GOT3 (cell line): ENCODE measurements at places on chromosomes 3 and 15.
A peak's percentile ranks its signal among the peaks of the same experiment; 100 is the strongest.

DNA sequence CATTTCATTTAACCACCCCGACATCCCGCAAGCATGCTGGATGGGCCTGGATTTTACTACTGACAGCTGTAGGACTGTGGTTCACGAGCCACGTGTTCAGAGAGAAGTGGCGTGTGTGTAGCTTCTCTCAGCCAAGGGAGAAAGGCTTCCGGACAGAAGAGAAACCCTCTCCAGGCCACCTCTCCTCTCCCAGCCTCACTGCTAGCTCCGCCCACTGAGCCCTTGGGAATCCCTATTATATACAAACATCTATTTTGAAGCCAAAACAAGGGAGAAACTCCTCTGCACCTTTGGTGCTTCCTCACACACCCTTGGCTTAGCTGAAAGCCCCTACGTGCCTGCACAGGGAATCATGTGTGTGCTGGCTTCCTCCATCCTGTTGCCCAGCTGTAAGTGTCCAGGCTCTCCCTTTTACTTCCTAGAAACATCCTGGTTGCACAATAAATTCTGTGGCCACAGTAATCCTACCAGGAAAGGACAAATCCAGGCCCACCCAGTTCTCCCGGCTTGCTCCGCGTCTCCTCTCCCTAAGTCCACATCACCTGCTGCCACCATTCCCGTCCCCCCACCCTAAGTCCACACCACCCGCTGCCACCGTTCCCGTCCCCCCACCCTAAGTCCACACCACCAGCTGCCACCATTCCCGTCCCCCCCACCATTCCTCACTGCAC is 30.5 kb downstream of the PCSK6 start:
- no peak for DNase-seq

GRCh38 chr3:178369006-178369405 is 167.2 kb upstream of the KCNMB2 start:
- DNase-seq: no peak

- no peak for DNase-seq
Observed at GRCh38 chr15:41957021-41957897, 15.1 kb downstream of the EHD4 start.

- no peak for DNase-seq
Observed at GRCh38 chr3:57164217-57164656, 916 bp downstream of the IL17RD start.

DNA sequence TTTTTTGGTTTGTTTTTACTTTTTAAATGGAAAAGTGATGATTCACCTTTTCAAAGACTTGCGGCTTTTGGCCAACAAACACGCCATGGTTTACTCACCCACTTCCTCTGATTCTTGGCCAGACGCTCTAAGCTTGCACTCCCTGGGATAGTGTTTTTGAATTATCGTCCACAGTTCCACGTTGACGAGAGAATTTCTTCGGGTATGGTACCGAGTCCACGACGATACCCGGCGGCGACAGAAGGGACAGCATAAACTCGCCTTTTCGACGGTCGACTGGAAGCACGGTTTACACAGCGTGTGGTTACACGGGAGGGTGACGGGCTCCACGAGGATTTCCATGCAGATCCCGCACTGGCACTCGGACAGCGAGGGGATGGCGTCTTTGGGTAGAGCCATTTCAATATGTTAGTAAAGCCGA is 783 bp downstream of the RNF168 start:
- peak; percentile 41 for DNase-seq

- no peak for DNase-seq
Observed at GRCh38 chr15:45314960-45315359, 62.9 kb downstream of the SLC28A2 start.

DNA sequence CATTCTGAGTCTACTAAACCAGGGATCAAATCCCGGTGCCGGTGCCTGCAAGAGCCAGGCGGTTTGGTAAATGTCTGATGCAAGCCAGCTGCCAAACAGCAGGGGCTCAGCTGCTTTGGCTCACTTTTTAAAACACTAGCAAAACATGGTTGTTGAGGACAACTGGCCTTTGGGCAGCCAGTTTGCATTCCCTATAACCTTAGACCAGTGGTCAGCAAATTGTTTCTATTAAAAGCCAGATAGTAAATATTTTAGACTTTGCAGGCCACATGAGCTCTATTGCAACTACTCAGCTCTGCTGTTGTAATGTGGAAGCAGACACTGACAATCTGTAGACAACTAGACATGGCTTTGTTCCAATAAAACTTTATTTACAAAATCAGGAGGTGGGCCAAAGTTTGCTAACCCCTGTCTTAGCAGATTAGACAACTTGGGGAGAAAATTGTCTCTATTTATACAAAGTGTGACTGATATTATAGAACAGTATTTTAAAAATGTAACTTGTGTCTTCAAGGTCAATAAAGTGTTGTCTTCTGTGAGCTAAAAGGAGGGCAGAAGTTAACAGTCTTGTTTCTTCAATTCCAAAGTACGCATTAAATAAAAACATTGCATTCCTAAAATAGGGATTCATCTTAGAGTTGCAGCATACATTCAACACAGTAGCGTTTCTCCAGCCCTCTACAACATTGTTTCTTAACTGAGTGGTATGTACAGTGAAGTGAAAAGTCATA is 67.6 kb downstream of the SSUH2 start:
- no peak for DNase-seq

DNA sequence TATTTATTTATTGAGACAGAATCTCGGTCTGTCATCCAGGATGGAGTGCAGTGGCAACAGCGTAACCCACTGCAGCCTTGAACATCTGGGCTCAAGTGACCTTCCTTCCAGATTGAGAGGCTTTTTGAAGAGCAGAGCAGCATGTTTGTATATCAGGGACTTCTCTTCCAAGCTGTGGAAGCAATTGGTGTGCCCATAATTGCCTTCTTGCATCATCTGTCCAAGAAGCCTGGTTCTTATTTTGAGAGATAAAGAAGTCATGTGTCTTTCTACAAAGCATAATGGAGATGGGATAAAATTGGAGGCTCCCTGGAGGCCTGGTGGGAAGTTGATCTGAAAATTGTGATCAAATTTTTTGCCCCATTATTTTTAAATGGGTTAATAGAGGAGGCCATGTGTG is 183.8 kb upstream of the MCTP2 start:
- no peak for DNase-seq

- peak; percentile 29 for DNase-seq
Observed at GRCh38 chr3:187737368-187738070, 7.7 kb downstream of the BCL6 start.

DNA sequence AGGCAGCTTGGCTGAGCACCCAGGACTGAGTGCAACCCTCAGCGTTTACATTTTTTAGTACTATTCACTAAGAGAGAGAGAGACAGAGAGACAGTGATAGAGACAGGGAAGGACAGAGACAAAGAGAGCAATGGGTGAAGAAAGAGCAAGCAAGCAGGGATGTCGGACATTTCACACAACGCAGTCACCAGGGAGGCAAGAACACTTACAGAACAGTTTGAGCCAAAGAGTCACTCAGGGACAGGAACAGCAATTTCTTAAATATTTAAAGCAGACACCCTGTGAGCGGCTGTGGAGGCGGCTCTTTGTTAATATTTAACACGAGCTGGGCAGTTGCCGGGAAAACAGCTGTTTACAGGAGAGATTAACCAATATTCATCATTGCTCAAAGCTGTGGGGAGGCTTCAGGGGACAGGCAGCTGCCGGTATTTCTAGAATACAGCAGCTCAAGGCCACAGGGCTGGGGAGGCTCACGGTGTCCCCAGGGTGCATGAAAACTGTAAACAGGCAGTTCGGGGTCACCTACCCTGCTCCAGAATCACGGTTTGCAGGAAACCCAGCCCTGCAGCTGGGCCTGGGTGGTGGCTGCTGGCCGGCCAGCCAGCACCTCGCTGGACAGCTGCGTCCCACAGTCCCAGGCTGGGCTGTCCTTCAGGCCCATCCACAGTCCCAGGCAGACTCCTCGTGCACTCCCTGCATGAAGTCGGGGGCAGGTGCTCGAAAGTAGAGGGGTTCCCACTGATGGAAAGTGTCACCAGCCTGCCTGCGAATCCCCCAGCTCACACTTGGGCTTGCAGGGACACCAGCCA is 38.8 kb upstream of the PCSK6 start:
- no peak for DNase-seq

- DNase-seq: no peak
Observed at GRCh38 chr3:123695731-123696640, 111.1 kb upstream of the HACD2 start.

DNA sequence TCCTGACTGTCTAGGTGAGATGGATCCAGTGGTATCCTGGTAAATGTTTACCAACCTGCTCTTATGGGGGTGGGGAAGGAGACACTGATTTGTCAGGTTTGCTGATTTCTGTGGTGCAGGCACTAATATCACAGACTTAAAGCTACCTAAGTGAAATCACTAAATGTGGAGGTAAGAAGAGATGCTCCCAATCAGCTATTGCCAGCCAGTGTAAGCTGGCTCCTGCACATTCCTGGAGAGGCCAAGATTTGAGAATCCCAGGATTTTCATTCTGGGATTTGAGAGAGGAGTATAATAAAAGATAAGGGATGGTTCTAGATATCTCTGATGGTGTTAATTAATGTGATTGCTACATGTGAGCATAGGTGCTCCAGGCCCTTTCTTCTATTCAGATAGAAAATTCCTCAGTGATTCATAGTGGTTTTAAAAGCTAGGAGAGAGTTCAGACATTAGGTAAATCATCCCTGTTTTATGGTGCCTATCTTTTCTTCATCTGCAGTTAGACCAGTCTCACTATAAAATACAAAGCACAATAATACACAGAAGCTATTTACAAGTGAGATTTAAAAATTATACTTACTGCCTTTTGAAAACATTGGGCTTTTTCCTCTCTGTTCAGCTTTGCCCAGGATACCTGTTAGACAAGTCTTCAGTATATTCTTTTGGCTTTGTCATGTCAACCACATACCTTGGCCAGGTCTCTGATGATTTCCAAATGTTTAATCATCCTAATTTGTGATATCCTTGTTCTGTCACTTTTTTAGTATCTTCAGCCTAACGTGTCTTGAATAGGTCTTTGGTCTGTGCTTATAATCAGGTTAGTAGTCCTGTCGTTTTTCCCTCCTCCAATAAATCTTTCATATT is 90.9 kb downstream of the MBNL1 start:
- DNase-seq: no peak

GRCh38 chr15:92753591-92753990 is 98.0 kb upstream of the FAM174B start:
- DNase-seq: no peak

DNA sequence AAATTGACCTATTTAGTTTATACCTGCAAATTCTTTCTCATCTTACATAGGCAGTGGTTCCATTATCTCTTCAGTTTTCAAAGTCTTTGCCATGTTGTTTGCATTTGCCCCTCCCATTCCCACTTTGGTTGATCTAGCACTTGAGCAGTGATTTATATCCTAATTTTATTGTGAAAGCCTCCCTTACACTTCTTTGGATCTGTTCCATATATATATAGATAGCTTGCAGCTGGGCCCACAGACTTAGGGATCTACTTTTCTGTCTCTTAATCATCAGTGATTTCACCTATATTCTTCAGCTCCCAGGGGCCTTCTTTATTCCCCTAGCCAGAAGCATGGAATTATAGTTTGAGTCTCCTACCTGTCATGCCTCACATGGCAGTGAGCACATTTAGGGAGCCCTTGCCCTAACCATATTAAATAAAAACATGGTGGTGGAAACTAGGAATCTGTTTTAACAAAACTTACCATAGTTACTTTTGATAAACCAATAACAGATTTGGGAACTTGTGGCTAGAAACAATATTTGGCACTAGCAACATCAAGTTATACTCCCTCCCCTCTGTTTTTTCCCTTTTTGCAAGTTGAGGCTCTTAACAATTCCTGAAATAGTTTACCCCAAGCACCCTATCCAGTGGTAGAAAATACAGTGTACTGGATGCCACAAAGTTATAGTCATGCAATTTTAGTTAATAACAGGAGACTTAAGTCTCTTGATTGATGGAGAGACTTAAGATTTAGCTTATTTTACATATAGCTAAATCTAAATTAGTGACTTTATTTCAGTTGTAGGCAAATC is 41.7 kb downstream of the ARIH1 start:
- DNase-seq: no peak

DNA sequence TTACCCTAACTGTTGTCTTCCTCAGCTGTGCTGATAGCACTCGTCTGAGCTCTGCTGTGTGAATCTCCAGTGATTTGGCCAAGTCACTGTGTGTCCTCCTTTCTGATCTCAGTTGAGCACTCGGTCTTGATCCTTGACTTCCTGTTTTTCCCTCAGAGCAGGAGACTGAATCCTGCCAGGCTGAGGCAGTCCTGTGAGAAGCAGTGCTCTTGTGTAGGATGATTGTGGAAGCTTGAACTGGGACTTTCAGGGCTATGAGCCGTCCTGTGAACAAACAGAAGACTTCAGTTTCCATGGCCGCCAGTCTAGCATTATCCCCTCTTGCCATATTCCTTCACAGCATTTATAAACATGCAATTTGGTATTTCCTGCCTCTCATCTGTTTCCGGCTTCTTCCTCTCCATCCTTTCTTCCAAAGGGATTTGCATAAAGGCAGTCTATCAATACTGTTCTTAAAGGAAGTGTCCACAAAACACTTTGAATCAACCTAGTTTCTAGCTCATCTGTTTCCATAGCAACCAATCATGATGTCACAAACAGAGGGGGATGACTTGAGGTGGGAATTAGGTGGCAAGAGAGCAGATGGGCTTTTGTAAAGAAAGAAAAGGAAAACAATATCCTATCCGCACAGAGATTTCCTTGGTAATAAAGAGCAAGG is 237.2 kb downstream of the AGBL1 start:
- no peak for DNase-seq

- DNase-seq: no peak
Observed at GRCh38 chr3:188043891-188044290, 110.1 kb upstream of the LPP start.

DNA sequence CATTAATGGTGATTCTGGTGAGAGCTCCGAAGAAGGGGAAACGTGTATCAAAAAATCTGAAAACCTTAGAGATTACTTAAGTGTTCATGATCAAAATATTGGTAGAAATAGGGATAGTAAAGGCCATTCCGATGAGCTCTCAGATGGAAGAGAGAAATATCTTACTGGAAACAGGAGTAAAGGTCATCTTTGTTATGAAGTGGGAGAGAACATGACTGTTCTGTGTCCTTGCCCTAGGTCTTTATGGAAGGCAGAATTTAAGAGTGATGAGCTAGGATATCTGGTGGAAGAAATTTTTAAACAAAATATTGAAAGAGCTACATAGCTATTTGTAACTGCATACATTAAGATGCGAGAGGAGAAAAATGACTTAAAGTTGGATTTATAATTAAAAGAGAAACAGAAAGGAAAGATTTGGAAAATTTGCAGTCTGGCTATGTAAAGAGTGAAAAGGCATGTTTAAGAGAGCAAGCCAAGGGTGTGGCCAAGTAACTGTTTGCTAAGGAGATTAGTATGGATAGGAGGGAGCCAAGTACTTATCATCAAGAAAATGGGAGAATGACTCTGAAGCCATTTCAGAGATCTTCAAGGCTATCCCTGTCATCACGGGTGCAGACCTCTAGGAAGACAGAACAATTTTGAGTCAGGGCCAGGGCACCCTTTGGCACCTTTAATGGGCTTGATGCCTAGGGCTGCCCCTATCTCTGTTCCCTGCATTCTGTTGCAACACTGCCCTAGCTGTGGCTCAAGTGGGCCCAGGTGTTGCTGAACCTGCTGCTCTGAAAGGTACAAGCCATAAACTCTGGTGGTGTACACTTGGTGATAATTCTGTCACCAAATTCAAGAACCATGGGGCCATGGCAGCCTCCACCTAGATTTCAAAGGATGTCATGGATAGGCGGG is 27.3 kb downstream of the SLMAP start:
- no peak for DNase-seq

- no peak for DNase-seq
Observed at GRCh38 chr3:79558943-79559342, 208.9 kb downstream of the ROBO1 start.

GRCh38 chr15:76866716-76867321 is 38.3 kb downstream of the SCAPER start:
- no peak for DNase-seq

GRCh38 chr3:113560831-113561623 is 28.7 kb downstream of the SIDT1 start:
- DNase-seq: no peak
